Kidney (tissue), 22 donors: ENCODE measurements at places on chromosomes 7 and 10. TPM values are rescaled to one million over a fixed set of nuclear protein-coding genes. Genes with fewer than 3 reads are reported as not detected.
A peak's percentile ranks its signal among the peaks of the same experiment; 100 is the strongest.

DNA sequence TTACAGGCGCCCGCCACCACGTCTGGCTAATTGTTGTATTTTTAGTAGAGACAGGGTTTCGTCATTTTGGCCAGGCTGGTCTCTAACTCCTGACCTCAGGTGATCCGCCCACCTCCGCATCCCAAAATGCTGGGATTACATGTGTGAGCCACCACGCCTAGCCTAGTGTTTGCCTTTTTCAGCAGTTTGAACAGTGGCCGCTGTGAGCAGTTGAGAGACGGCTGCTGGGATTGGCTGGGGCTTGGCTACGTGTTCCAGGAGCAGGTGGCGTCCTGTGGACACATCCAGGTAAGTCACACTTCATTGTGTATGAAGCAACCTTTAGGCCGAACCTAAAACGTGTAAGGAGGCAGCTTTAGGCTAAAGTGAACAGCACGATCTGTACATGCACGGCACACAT, 231.8 kb upstream of the PITRM1 start:
- no peaks in the 10 kb centered on the region for H3K27me3 ChIP-seq
- H3K4me3 ChIP-seq: no peak overlapping the region
- H3K36me3 ChIP-seq: no peaks in the 10 kb centered on the region

DNA sequence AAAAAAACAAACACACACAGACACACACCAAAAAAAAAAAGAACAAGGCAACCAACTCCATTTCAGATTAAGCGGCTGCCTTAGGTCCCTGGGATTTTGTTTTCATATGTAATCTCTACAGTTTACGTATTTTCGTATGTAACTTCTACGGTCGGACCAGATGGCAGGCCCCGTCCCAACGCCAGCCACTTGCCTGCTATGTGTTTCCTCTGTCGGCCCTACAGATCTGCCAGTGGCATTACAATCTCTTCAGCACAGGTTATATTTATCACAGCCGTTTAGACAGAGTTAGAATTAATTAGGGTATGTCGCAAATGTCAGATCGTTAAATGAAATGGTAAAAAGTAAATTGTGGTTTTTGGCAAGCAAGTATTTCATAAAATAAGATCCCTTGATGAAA, 99.3 kb downstream of the DNAJB6 start:
- peaks cover 9% of the 10 kb centered on the region for H3K4me1 ChIP-seq
- no peaks in the 10 kb centered on the region for H3K36me3 ChIP-seq
- H3K27ac ChIP-seq: no peak overlapping the region

- DNase-seq: no peak
- peaks cover 10% of the 10 kb centered on the region for H3K27me3 ChIP-seq
- H3K4me3 ChIP-seq: peak within 1 kb of the TSS; percentile 19
- H3K4me1 ChIP-seq: no peaks in the 10 kb centered on the region
- H3K36me3 ChIP-seq: no peaks in the 10 kb centered on the region
- H3K27ac ChIP-seq: no peak within 1 kb of the TSS
Measured at GRCh38 chr10:99329304-99329553, at the start of gene CNNM1. Gene CNNM1, plus strand, starts transcription at chr10:99329356. Its CDS starts 32 bp downstream, at chr10:99329388.

DNA sequence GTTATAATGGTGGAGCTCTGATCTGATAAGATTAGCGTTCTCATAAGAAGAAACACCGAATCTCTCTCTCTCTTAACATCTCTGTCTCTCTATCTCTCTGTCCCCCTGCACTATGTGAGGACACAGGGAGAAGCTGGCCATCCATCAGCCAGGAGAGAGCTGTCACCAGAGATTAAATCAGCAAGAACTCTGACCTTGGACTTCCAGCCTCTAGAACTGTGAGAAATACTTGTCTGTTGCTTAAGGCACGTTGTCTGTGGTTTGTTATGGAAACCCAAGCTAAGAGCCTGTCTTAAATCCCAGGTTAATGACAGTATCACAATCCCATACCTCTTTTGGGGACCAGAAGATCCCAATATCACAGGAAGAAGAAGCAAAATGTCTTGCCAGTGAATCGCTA, 132.0 kb upstream of the AKR1E2 start:
- H3K4me1 ChIP-seq: no peaks in the 10 kb centered on the region
- H3K4me3 ChIP-seq: no peak overlapping the region
- H3K36me3 ChIP-seq: no peaks in the 10 kb centered on the region
- no peaks in the 10 kb centered on the region for H3K27me3 ChIP-seq

Gene DEPP1
- total RNA-seq: 146 TPM

Gene SPDYE5
- total RNA-seq: not detected

Gene NKX2-3
- not detected for total RNA-seq
